Right ventricle myocardium inferior (tissue), 1 donor: ENCODE measurements at places on chromosomes 2 and 18. TPM values are rescaled to one million over a fixed set of nuclear protein-coding genes. Genes with fewer than 3 reads are reported as not detected.

TRIM54 gene
- 282 TPM for total RNA-seq

DNA sequence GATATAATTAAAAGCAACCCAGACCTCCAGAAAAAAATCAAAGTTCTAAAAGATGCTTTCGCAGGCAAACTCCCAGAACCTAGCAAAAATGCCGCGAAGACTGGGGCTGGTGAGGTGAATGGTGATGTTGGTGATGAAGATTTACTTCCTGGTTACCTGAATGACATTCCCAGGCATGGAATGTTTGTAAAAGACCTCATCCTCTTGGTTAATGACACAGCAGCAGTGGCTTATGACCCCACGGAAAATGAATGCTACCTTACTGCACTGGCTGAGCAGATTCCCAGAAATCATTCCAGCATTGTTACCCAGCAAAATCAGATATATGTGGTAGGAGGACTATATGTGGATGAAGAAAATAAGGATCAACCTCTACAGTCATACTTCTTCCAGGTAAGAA is 994 bp downstream of the KLHL41 start:
- no peak for DNase-seq

GRCh38 chr18:911486-911885 is 6.8 kb downstream of the ADCYAP1 start:
- no peak for DNase-seq

DNA sequence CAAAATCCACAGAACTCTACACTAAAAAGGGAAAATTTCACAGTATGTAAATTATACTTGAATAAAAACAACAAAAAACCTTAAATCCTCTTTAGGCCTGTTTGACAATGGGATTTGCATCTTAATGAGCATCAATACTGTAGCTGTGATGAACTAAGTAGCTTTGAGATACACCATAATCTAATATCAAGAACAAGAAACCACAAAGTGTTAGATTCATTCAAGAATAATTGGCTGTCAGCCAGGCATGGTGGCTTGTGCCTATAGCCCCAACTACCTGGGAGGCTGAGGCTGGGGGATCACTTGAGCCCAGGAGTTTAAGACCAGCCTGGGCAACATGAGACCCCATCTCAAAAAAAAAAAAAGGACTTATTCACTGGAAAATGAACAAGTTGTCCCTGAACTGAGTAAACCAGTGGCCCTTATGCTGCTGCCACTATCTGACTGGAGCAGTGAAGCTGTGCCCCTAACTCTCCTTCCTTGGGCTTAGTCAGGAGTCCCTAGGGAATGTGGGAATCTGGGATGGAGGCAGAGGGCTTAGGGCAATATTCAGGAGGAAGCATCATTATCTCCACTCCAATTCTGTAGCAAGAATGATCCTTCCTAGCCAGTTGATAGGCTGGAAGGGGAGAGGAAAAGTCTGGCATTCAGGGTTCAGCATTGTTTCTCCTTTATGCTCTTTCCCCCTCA is 88.5 kb downstream of the PRKCE start:
- DNase-seq: no peak

DNA sequence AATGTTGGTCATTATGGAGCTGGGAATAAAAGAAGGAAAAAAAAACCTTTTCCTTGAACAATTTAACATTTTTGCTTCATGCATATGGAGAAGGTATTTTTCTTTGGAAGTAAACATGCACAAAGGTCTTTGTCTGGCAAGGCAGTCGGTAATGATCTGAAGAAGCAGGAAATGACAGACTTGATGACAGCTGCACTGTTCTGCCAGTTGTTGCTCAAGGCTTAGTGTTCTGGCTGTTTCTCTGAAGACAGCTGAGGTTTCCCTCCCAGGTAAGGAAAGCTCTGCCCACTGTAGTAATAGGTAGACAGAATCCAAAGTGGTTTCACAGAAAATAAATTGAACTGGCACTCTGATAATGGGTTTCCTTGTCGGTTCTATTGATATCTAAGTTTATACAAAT is 308.4 kb upstream of the GCFC2 start:
- DNase-seq: no peak
